ENCODE measurements at places on chromosomes 1 and 21.

DNA sequence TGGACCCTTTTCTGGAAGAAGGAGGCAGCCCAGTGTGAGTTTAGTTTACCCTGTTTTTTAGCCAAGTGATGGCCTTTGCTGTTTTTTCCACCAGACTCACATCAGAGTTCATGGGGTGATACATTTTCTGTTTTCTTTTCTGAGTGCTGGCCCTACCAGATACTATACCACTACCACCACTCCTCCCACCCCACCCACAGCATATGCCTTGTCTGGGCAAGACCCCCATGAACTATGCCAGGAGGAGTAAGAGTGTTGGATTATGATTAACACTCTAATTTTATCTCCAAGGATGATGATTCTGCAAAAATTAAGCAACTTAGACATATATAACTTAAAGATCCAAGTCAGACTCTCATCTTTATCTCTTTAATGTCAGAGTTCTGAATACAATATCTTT is 26.1 kb downstream of the FABP3 start:
- no peak for DNase-seq

- peak; percentile 2 for DNase-seq
Measured at GRCh38 chr1:99264201-99265021, at the start of gene PLPPR4. Gene PLPPR4, plus strand, starts transcription at chr1:99264492. Its CDS starts 102 bp downstream, at chr1:99264594.

DNA sequence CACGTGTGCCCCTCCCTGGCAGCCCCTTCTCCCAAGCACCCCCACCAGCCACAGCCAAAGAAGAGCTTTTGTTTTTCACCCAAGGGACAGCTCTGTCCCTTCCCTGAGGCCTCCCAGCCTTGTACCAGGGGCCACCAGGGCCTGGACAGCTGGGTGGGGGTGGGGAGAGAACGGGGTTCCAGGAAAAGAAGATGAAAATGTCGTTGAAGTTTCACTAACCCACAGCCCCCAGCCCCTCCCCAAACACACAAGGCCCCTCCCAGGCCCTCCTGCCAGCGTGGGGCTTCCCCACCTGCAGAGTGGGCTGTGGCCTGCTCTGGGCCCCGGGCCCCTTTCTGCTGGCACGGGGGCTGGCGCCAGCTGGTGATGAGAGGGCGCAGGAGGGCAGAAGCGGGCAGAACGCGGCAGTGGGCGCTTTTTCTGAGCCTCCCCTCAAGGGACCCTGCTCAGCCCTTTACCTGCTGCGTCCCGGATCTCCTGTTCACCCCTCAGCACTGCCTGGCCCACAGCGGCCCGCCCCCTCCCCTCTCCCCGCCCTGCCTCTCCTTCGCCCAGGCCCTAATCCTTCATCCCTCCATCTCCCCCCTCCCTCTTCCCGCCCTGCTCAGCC is 5.5 kb upstream of the ANKRD65 start:
- DNase-seq: no peak

DNA sequence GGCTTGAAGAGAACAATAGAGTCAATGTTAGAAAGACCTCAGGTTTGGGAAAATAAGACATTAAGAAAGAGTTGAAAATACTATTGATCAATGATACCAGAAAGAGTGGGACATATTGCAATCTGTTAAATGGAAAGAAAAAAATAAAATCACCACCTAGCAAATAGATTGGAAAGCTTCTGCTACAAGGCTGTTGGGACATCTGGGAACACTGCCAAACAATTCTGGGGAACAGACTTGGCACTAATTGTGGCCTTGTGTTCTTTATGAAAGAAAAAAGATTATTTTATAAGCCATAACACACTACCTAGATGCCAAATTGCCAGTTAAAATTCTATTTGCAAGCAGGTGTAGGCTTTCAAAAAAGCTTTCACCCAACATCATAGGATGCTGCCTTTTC is 137.8 kb downstream of the TSEN15 start:
- no peak for DNase-seq

DNA sequence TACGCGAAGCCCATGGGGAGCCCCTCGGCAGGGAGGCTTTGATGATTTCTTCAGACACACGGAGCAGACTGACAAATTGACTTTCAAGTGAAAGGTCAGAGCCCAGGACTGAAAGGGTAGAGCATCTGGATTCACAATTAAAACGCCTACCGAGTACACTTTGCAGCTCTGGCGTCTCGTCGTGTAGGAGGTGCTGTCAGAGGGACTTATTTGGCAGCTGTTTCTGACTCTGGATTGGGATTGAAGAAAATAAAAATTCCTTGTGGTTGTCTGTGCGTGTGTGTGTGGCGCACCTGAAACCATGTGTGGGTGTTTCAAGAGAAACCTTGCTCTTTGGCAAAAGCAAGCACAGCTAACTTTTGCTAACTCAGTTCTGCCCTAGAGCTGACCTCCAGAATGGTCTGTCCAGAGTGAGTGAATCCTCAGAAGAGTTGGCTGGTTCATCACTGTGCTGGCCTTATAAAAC is 348.7 kb downstream of the HLX start:
- DNase-seq: no peak

- no peak for DNase-seq
Measured at GRCh38 chr1:30600258-30600657, 123.1 kb downstream of the MATN1 start.

GRCh38 chr1:78540048-78540447 is 49.3 kb downstream of the PTGFR start:
- DNase-seq: no peak

GRCh38 chr1:246199086-246199645 is 307.9 kb downstream of the SMYD3 start:
- DNase-seq: no peak

- DNase-seq: no peak
Measured at GRCh38 chr1:206982216-206982615, 12.0 kb upstream of the FCAMR start.

DNA sequence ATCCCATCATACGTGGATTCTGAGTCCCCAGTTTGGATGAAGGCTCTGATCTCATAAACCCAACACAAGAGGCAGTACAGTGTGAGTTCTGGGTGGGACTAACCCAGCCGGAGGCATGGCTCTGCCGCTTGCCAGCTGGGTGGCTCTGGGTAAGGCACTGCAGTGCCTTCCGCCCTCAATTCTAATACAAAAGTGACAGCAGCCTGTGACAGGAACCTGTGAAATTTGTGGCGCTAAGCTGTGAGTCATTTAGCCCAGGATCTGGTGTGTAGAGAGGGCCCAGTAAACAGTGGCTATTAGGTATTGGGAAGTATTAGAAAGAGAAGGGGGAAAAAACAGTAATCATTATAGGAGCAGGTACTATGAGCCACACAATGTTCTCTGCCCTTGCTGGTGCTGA is 23.3 kb downstream of the HSPG2 start:
- DNase-seq: no peak

DNA sequence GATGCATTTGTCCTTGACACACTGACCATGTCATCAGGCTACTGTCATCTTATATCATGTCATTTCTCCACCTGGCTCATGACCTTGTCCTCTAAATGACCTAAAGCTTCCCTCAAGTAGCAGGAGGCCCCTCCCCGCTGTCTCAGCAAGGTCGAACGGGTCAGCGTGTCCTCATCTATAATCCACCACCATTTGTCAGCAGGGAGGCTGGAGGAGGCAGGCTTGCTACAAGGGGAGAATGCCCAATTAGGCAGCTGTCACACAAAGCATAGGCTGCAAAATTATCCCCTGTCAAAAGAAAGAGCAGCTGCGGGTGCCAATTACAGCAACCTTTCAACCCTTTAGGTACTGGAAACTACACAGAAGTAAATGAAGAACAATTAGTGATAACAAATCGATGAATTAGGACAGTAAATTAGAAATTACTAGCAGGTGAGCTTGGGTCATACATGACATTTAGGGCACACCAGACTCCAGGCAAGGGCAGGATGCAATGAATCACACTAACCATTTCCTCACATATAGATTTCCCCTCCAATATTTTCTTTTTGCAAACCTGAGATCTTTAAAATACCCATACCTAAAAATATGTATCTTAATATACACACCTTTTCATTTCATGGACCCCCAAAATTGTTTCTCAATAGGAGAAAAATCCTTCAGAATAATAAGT is 61.2 kb downstream of the NRIP1 start:
- DNase-seq: no peak

DNA sequence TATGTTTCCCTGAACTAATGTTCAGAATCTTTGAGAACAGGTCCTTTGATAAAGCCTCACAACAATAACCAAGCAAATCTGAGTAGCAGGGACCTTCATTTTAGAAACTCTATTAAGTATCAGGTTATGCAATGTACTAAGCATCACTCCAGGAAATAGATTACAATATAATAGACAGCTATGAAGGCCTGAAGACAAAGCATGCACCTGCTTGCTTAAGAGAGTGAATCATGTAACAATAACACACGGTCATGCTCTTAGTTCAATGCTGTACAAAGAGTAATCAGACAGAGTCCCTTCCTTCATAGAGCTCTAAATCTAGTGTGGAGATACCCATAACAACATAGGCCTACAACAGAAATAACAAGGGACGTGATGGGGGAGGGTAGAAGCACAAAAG is 8.1 kb upstream of the CMPK1 start:
- DNase-seq: no peak

DNA sequence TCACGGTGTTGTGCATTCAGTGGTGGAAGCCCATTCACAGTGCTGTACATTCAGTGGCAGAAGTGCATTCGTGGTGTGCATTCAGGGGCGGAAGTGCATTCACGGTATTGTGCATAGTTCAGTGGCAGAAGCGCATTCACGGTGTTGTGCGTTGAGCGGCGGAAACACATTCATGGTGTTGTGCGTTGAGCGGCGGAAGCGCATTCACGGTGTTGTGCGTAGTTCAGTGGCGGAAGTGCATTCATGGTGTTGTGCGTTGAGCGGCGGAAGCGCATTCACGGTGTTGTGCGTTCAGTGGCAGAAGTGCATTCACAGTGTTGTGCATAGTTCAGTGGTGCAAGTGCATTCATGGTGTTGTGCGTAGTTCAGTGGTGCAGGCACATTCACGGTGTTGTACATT is 60.6 kb downstream of the PCNT start:
- no peak for DNase-seq

DNA sequence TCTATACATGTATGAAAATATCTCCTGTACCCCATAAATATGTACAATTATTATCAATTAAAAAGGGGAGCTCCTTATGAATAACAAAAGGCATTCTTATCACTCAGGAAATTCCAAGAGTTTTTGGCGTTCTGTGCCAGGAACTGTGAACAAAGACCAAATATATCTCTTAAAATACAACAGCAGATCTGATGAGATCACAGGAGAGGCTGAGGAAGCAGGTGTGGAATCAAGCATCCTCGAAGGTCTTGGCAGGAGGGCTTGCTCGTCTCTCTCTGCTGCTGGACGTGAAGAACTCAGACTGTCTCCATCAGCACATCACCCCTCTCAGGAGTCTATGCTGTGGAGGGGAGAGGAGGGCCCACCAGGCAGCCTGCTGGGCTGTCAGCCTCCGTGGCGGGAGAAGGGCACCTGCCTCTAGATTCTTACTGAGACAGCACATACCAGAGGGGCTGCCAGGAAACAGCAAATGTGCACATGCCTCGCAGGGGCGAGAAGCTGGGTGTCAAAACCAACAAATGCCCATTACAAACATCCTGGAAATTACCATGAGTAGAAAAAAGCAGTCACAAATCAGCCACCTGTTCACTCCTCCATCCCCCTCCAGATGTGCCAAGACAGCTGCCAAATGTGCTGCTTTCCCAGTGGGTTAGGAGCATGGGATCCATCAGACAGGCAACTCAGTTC is 30.8 kb upstream of the FAM89A start:
- no peak for DNase-seq

DNA sequence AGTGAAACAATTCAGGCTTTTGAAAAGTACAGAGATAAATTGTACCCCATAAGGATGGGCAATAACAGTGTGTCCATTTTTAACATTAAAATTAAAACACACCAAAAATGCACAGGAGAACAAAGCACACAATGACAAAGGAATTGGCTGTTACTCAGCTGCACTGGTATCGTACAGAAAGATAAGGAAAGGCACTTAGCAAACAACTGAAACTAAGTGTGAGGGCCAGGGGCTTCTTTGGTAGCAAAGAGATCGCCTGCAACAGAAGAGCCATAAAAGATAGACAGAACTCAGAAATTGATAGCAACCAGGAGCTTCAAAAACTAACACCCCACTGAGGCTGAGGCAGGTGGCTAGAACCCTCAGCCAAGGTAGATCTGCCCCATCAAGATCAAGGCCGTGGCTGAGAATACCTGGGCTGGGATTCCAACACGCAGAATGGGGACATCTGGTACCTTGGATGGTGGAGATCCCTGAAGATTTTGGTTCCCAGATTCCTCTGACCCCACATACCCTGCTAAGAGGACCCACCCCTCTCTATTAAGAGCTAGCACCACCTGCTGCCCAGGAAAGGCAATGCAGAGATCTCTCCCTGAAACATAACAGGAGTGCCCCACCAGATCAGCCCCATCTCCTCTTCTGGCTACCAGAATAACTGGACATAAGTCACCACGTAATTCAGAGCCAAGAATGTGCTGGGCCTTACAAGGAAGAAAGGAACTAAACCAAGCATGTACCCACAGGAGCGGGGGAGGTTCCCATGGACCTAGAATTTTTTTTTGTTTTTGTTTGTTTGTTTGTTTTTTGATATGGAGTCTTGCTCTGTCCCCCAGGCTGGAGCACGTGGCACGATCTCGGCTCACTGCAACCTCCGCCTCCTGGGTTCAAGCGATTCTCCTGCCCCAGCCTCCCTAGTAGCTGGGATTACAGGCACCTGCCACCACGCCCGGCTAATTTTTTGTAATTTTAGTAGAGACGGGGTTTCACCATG is 16.2 kb downstream of the PLEKHO1 start:
- DNase-seq: peak; percentile 58

- DNase-seq: no peak
Measured at GRCh38 chr1:181583598-181583997, 100.3 kb downstream of the CACNA1E start.

GRCh38 chr1:173484276-173484675 is 7.1 kb downstream of the PRDX6 start:
- no peak for DNase-seq

DNA sequence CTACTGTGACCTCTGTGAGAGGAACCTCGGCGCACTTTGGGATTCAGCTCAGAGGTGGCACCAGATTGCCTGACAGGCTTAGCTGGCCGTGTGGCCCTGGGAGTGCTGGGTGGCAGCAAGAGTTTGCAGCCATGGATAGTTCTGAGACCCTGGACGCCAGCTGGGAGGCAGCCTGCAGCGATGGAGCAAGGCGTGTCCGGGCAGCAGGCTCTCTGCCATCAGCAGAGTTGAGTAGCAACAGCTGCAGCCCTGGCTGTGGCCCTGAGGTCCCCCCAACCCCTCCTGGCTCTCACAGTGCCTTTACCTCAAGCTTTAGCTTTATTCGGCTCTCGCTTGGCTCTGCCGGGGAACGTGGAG is 67.5 kb downstream of the DISC1 start:
- DNase-seq: no peak

GRCh38 chr1:47214549-47214948 is 17.5 kb downstream of the TAL1 start:
- no peak for DNase-seq

- DNase-seq: no peak
Measured at GRCh38 chr1:43042773-43043457, 84.2 kb upstream of the SLC2A1 start.

DNA sequence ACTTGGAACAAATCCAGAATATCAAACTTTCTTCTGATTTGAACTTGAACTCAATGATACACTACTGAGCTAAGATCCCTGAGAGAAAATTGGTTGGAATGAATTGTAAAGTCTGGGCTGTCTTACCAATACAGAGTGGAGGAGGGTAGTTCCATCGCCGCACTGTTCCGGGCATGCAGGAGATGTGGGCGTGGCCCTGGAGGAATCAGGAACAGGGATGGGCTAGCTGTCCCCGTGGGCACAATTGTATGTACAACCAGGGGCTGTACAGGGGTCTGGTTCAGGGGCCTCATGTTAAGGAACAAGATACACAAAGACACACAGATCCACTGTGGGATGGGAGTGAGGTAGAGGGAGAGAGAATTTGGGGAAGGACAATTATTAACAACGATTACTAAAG is 144.3 kb downstream of the ZSCAN20 start:
- no peak for DNase-seq

Data from GM06990 (cell line).